ENCODE measurements at places on chromosomes 1 and 21. TPM values are rescaled to one million over a fixed set of nuclear protein-coding genes. Genes with fewer than 3 reads are reported as not detected.
A peak's percentile ranks its signal among the peaks of the same experiment; 100 is the strongest.

- no peak overlapping the region for H3K4me3 ChIP-seq
- no peak overlapping the region for H3K27ac ChIP-seq
- no peaks in the 10 kb centered on the region for H3K27me3 ChIP-seq
- peaks cover 12% of the 10 kb centered on the region for H3K36me3 ChIP-seq
- no peak for DNase-seq
- peaks cover 21% of the 10 kb centered on the region for H3K4me1 ChIP-seq
These were observed 27.7 kb upstream of the SPSB1 start for GRCh38 chr1:9265037-9265436.

DNA sequence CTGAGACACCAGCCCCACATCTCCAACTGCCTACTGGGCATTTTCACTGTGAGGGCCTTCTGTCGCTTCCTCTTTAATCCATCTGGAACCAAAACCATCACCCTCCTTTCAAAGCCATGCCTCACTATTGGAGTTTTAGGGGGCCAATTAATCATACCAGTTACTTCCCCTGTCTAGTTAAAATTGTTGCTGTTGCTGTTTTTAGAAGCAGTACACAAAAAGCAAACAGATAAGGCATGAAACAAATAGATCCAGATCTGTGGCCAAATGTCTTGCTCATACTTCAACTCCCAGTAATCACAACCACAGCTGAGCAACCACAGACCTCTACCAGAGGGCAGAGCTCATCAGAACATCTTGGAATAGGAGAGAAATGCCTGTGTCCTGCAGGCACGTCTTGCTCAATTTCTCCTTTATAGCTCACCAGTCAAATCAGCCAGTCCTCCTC, 133.8 kb upstream of the C1orf105 start:
- H3K4me1 ChIP-seq, result peaks cover 43% of the 10 kb centered on the region
- H3K36me3 ChIP-seq, result peaks cover 2% of the 10 kb centered on the region
- peak overlapping the region; percentile 86 for H3K27ac ChIP-seq

DNA sequence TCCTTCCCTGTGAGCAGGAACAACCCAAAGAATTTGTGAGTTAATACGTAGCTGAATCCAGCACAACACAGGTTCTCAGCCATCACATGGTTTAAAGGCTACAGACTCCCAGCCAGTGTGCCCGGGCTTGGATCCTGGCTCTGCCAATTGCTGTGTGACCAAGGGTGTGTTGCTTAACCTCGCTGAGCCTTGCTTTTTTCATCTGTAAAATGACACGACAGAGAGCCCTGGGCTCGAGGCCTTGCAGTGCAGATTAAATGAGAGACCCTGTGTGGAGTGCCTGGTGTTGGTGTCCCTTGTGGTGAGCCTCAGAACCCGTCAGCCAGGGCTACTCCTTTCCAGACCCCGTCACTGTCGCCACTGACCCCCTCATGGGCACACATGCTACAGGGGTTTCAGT, 39.4 kb downstream of the CHAF1B start:
- H3K4me1 ChIP-seq, result peaks cover 10% of the 10 kb centered on the region
- DNase-seq, result no peak
- no peak overlapping the region for H3K27ac ChIP-seq
- no peaks in the 10 kb centered on the region for H3K27me3 ChIP-seq
- H3K4me3 ChIP-seq, result no peak overlapping the region
- H3K36me3 ChIP-seq, result no peaks in the 10 kb centered on the region

GRCh38 chr1:15031251-15031933, 122.2 kb upstream of the TMEM51 start:
- H3K4me3 ChIP-seq, result no peak overlapping the region
- peaks cover 3% of the 10 kb centered on the region for H3K36me3 ChIP-seq
- DNase-seq, result no peak
- no peaks in the 10 kb centered on the region for H3K27me3 ChIP-seq

DNA sequence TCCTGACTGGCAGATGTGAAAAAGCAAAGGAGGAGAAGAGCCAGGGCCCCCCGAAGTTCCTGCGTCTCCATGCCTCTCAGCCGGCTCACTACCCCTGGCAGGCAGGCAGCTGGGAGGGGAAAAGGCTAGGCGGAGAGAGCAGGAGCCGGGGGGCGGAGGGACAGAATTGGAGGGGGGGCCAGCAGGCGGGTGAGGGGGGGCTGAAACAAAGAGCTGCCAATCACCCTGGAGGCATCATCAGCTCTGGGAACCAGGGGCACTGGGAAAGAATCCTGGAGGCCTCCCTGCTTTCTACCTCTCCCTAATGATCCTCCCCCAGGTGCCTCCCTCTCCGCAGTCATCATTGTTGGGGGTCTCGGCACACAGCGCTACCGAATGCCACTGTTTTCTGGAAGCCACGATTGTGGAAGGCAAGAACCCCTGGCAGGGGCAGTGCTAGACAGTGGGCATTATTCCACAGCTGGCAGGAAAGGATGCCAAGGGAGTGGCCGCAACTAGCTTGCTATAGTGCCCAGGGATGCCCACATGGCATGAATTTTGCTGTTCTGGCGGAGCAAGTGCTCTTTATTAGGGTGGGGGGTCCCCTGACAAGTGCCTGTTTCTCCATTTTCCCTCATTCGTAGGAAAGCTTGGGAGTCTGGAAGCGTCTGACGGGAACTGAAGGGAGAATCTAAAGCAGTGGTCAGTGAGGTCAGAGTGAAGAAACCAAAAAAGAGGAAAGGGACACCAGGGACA, at the start of gene THBS3:
Gene THBS3 (minus strand): TSS at position 92 of the 735 bp plus-strand sequence. CDS start 21 bp downstream, at position 71.
- peak within 1 kb of the TSS; percentile 83 for H3K4me3 ChIP-seq
- no peak for DNase-seq

GRCh38 chr1:240652549-240652948, 40.6 kb upstream of the GREM2 start:
- no peaks in the 10 kb centered on the region for H3K27me3 ChIP-seq
- no peak for DNase-seq
- peaks cover 11% of the 10 kb centered on the region for H3K4me1 ChIP-seq
- no peaks in the 10 kb centered on the region for H3K36me3 ChIP-seq
- H3K4me3 ChIP-seq, result no peak overlapping the region
- H3K27ac ChIP-seq, result peak overlapping the region; percentile 11

DNA sequence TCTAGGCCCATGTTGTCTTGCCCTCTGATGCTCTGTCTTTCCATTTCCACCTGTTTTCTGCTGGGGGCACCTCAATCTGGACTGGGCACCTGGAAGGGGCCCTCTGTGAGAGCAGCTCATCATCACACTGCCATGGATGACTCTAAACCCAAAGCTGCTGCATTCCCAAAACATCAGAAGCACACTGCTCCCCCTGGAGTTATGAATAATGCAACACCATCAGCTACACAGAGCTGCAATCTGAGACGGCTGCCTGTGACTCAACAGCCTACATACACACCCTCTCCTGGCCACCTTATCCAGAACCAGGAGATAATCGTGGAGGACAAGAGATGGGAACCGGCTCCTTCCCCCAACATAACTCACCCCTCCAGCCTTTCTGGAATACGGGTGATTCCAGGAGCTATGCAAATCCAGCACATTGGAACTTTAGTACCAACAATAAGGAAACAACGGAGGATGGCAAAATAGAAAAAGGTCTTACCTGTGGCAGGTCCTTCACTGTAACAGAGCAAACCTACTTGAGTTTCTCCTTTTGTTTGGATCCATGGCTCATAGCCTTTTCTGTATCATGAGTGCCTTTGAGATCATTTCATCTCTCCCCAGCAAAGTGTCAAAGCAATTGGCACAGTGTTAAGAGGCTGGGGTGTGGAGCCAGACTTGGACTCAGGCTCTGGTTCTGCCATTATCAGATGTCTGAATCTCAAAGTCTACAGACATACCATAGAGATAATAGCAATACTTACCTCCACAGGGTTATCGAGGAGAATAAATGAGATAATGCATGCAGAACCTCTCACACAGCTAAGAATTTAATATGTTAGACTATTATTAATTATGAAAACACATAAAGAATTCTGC, 29.3 kb downstream of the AK2 start:
- H3K27ac ChIP-seq, result peak overlapping the region; percentile 56
- H3K27me3 ChIP-seq, result no peaks in the 10 kb centered on the region
- H3K36me3 ChIP-seq, result peaks cover 19% of the 10 kb centered on the region
- DNase-seq, result no peak
- H3K4me3 ChIP-seq, result no peak overlapping the region
- peaks cover 35% of the 10 kb centered on the region for H3K4me1 ChIP-seq

DNA sequence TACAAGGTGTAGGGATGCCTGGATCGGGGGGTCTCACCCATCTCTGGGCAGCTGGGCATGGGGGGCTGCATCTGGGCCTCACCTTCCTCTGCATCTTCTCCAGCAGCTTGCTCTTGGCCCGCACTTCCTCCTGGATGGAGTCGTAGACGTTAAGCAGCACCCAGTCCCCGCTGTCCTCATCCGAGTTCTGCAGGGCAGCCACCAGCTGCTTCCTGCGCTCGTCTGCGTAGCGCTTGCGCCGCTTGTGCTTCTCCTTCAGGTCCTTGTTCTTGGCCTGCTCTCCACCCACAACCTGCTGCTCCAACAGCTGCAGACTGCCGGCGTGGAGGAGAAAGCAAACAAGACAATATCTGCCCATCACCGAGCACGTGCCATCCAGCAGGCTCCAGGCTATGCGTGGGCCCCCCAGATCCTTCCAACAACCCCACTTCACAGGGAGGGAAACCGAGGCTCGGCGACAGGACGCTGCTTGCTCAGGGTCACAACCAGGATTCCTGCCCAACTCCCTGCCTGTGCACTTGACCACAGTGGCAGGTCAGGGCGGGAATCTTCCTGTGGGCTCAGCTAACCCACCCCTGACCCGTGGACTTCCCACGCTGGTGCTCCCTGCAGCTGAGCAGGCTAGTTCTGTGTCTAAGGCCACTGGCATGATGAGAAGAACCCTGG, 21.5 kb upstream of the DDOST start:
- H3K27me3 ChIP-seq, result no peaks in the 10 kb centered on the region
- H3K4me1 ChIP-seq, result no peaks in the 10 kb centered on the region
- H3K27ac ChIP-seq, result no peak overlapping the region
- no peak for DNase-seq
- H3K4me3 ChIP-seq, result no peak overlapping the region

DNA sequence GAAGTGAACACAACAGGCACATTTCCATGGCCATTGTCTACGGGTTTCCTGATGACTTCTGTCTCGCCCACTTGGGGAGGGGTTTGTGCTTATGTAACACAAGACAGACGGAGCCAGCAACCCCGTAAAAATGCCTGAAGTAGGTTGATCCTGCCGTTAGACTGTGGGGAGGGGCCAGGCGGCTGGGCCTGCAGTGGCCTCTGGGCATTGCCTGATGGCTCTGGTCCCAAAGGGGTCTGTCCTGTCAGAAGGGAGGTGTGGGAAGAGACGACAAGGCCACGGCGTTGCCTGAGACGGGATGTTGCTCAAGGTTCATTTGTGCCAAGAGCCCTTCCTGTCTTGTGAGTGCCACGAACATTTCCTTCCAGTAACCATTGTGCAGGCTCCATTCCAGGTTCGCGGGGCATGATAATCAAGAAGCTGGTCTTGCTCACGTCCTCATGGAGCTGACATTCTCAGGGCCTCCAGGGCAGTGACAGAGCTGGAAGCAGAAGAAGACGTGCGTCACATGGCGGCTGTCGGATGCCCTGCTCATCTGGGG, 44.7 kb downstream of the ABCG1 start:
- no peaks in the 10 kb centered on the region for H3K27me3 ChIP-seq
- H3K4me1 ChIP-seq, result peaks cover 54% of the 10 kb centered on the region
- H3K4me3 ChIP-seq, result no peak overlapping the region
- no peaks in the 10 kb centered on the region for H3K36me3 ChIP-seq
- peak overlapping the region; percentile 87 for H3K27ac ChIP-seq
- no peak for DNase-seq

The OLIG1 gene
- total RNA-seq, result not detected

GRCh38 chr1:3763351-3764125, 9.0 kb upstream of the SMIM1 start:
- DNase-seq, result no peak
- H3K27ac ChIP-seq, result no peak overlapping the region
- peaks cover 48% of the 10 kb centered on the region for H3K27me3 ChIP-seq
- H3K36me3 ChIP-seq, result no peaks in the 10 kb centered on the region

DNA sequence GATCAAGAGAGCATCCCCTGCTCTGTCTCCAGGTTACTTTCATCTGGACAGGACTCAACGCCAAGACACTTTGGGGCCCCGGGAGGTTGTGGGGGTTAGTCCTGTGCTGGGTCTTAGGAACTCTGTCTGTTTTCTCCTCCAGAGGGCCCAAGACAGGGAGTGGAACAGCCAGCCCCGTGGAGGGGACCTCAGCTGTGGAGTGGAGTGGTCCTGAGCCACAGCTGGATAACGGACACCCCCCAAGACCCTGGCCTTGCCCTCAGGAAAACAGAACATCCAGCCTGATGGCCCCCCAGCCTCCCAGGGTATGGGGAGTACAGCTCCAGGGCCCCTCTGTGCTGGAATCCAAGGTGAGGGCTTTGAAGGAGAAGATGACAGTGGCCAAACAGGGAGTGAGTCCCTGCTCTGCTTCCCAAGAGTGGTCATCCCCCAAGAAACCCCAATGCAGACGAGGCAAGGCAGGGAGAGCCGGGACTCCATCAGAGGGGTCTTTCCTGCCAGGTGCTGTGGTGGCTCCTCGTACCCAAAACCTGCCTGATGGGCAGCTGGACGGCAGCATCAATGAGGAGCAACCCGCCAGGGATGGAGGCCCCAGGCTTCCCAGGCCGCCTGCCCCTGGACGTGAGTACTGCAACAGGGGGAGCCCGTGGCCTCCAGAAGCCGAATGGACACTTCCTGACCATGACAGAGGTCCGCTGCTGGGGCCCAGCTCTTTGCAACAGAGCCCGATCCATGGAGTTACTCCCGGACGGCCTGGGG, 3.5 kb downstream of the KIAA1614 start:
- no peaks in the 10 kb centered on the region for H3K27me3 ChIP-seq
- no peak for DNase-seq
- no peak overlapping the region for H3K4me3 ChIP-seq
- H3K27ac ChIP-seq, result no peak overlapping the region
- H3K36me3 ChIP-seq, result peaks cover 4% of the 10 kb centered on the region
- peaks cover 22% of the 10 kb centered on the region for H3K4me1 ChIP-seq

- H3K36me3 ChIP-seq, result peaks cover 2% of the 10 kb centered on the region
- no peaks in the 10 kb centered on the region for H3K4me1 ChIP-seq
- H3K4me3 ChIP-seq, result no peak overlapping the region
- H3K27ac ChIP-seq, result no peak overlapping the region
- H3K27me3 ChIP-seq, result peaks cover 6% of the 10 kb centered on the region
These were observed 5.0 kb downstream of the TSTD1 start for GRCh38 chr1:161033751-161034150.

DNA sequence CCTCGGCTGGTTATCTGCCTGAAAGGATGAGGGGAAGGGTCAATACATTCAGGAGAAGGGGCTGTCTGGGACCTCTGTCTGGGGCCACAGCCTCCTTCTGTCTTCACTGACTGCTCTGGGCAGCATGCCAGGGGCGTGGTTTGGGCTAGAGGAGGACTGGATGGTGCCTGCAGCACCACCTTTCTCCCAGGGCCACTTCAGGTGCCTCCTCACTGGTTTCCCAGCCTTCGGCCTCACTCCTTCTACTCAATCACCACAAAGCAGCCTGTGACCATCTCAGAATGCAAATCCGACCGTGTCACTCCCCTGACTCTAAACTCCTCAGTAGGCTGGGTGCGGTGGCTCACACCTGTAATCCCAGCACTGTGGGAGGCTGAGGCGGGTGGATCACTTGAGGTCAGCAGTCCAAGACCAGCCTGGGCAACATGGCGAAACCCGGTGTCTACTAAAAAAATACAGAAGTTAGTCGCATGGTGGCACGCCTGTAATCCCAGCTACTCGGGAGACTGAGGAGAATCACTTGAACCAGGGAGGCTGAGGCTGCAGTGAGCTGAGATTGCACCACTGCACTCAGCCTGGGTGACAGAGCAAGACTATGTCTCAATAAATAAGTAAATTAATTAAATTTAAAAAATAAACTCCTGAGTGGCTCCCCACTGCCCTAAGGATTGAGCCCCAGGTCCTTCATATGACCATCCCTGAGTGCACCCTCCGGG, 50.1 kb upstream of the ECE1 start:
- H3K27ac ChIP-seq, result peak overlapping the region; percentile 97
- no peak for DNase-seq
- H3K4me3 ChIP-seq, result no peak overlapping the region
- no peaks in the 10 kb centered on the region for H3K36me3 ChIP-seq
- H3K4me1 ChIP-seq, result peaks cover 84% of the 10 kb centered on the region

The NEK2 gene
- 4.4 TPM for total RNA-seq
